Smooth muscle cell of the pulmonary artery (primary cell): ENCODE measurements at places on chromosomes 3 and 15. TPM values are rescaled to one million over a fixed set of nuclear protein-coding genes. Genes with fewer than 3 reads are reported as not detected.

Gene SHC4
- 2.7 and 3.9 TPM in 2 replicates for total RNA-seq

Gene GCNT3
- total RNA-seq = 0.07 and 0.23 TPM in 2 replicates

Gene PIGBOS1
- 4.9 and 5.3 TPM in 2 replicates for total RNA-seq

Gene SMCO1
- total RNA-seq = not detected in 2 replicates

Gene CELF6
- 0.07 and 0.23 TPM in 2 replicates for total RNA-seq

Gene CTXN2
- not detected in 2 replicates for total RNA-seq

Gene CHST2
- total RNA-seq = 10.1 and 13.0 TPM in 2 replicates

Gene XYLB
- total RNA-seq = 6.4 and 8.8 TPM in 2 replicates

Gene SEMA5B
- 0.33 and 0.72 TPM in 2 replicates for total RNA-seq

Gene CCDC39
- total RNA-seq = not detected in 2 replicates

Gene PLA1A
- 0.13 and 0.30 TPM in 2 replicates for total RNA-seq

Gene GALNT15
- 9.1 and 12.1 TPM in 2 replicates for total RNA-seq

Gene TP63
- total RNA-seq = 0.20 and 0.85 TPM in 2 replicates

Gene GHSR
- total RNA-seq = not detected in 2 replicates

Gene SLC24A5
- not detected in 2 replicates for total RNA-seq

Gene ZNF592
- 8.6 and 10.6 TPM in 2 replicates for total RNA-seq

Gene CYP1A1
- 0.40 and 1.2 TPM in 2 replicates for total RNA-seq

Gene NOX5
- 0.23 and 0.39 TPM in 2 replicates for total RNA-seq

Gene ADGRG7
- 0.07 TPM in 1 of 2 replicates, not detected in the other for total RNA-seq

Gene PIGZ
- total RNA-seq = 3.4 TPM in 2 replicates

Gene SCN11A
- total RNA-seq = under 0.01 TPM in 1 of 2 replicates, not detected in the other

Gene DNAJA4
- total RNA-seq = 3.4 and 4.0 TPM in 2 replicates

Gene SLC27A2
- 0.26 TPM in 1 of 2 replicates, not detected in the other for total RNA-seq

Gene ARPP21
- total RNA-seq = 2.4 and 3.3 TPM in 2 replicates

Gene CFAP100
- not detected in 2 replicates for total RNA-seq

Gene POC1A
- total RNA-seq = 5.4 and 7.4 TPM in 2 replicates

Gene EIF4E3
- total RNA-seq = 0.83 and 2.9 TPM in 2 replicates

Gene CACNA2D3
- 0.03 and 0.72 TPM in 2 replicates for total RNA-seq

Gene CIDEC
- not detected in 2 replicates for total RNA-seq

Gene ASTE1
- total RNA-seq = 6.2 and 7.4 TPM in 2 replicates

Gene GOLGA8J
- not detected in 2 replicates for total RNA-seq

Gene LSAMP
- 1.0 and 3.2 TPM in 2 replicates for total RNA-seq

Gene TAGLN3
- 0.26 and 3.5 TPM in 2 replicates for total RNA-seq

Gene ZNF385D
- 1.2 and 8.9 TPM in 2 replicates for total RNA-seq

Gene ABTB1
- total RNA-seq = 15.4 and 21.1 TPM in 2 replicates

Gene ITPKA
- 0.76 and 0.91 TPM in 2 replicates for total RNA-seq

Gene TRH
- 0.10 and 0.20 TPM in 2 replicates for total RNA-seq

Gene GCSAM
- total RNA-seq = not detected in 2 replicates
